ENCODE measurements at places on chromosomes 7 and 10.

- DNase-seq: no peak
These were observed 175.6 kb upstream of the BMPER start for GRCh38 chr7:33729726-33730125.

GRCh38 chr10:94878649-94879048, 59.8 kb upstream of the CYP2C9 start:
- no peak for DNase-seq

DNA sequence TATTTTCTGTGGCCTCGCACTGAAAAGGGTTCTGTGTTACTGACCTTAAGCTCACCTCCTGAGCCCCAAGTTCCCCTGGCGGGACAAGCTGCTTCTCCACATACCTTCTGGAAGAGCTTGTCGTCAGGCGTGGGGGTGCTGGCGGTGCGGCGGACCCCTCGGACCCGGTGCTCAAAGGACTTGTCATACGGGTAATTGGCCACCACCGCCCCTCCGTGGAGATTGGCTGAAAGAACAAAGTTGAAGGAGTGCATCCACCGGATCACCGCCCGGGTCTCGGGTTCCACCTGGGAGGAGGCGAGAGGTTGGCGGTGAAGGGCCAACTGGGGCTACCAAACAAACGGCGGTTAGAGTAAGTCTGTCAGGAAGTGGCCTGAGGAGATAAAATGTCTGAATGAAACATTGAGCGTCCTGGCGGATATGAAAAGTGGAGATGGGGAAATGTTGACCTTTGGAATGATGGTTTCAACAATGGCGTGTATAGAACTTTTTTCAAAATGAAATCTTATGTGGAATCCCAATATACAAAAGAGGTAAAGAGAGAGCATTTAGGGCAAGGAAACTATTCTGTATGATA, 16.5 kb downstream of the CPN1 start:
- DNase-seq: no peak

DNA sequence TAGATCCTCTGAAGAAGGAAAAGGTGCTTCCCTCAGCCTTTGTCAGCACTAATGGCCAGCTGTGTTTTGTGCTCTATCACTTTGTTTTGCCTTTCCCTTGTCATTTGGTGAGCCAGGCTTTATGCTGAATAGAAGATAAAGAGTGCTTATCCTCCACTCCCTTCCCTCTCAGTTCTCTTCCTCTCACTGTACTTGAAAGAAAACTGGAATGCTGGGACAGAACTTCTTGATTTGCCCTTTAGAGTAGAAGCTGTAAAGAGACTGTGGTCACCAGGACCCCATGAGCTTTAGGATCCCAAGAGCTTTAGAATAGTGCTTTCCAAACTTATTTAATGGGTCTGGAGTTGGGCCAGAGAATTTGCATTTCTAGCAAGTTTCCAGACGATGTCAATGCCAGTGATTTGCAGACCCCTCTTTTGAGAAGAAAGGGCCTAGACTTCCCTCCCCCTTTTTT, 81.4 kb downstream of the LRRC4 start:
- DNase-seq: no peak

GRCh38 chr10:30491916-30492515, 58.0 kb downstream of the MAP3K8 start:
- DNase-seq: no peak
